Kidney (tissue), 22 donors: ENCODE measurements at places on chromosomes 6 and 20.
A peak's percentile ranks its signal among the peaks of the same experiment; 100 is the strongest.

DNA sequence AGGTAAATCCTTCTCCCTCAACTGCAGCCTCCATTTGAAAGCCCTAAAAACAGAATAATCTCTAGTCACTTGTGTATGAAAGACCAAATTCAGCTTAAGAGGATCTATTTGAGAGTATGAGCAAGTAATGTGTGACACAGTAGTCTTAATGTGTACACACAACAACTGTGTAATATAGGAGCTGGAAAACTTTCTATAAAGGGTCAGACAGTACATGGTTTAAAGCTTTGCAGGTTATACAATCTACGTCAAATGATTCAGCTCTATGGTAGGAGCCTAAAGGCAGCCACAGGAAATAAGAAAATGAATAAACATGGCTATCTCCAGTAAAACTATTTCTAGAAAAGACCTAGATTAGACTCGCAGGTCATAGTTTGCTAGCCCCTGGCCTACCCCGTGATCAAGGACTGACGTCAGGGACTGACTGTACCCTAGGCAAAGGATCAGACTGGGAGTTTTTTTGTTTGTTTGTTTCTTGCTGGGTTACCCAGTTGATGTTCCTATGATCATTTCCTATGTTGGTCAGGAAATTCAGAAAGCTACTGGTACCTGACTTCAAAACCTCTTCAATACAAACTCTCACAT is 39.7 kb downstream of the BTBD9 start:
- no peak for DNase-seq

GRCh38 chr6:169156793-169157147 is 96.9 kb downstream of the THBS2 start:
- no peak for DNase-seq

GRCh38 chr6:122404444-122404843 is 5.0 kb downstream of the HSF2 start:
- no peak for DNase-seq

- no peak for DNase-seq
Observed at GRCh38 chr20:40899344-40899743, 129.3 kb upstream of the TOP1 start.

GRCh38 chr6:80988892-80989291 is 763.6 kb downstream of the TENT5A start:
- DNase-seq: no peak

GRCh38 chr20:24808616-24809015 is 140.5 kb upstream of the CST7 start:
- peak; percentile 40 for DNase-seq
